ENCODE measurements at places on chromosomes 5 and 9.

DNA sequence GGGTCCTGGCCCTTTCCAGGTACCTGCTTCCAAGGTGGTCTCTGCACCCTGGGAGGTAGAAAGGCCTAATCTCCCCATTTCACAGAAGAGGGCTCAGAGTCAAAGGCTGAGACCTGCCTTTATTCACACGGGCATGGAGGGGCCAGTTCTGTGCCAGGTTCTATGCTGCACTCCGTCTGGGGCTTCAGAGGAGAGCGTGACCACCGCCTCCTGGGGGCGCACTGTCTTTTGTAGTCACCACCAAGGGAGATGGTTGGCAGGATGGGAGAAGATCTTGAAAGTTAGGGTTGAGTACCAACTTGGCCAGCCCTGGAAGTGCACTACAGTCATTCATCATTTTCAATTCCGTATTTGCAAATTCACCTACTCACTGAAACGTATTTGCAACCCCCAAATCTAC is 23.7 kb upstream of the PRDM12 start:
- no peak for DNase-seq

GRCh38 chr9:72140586-72140985 is 8.7 kb upstream of the GDA start:
- no peak for DNase-seq

GRCh38 chr5:38446029-38446522 is 110.4 kb downstream of the LIFR start:
- no peak for DNase-seq

GRCh38 chr9:6305954-6306563 is 22.1 kb upstream of the TPD52L3 start:
- DNase-seq = peak; percentile 4

DNA sequence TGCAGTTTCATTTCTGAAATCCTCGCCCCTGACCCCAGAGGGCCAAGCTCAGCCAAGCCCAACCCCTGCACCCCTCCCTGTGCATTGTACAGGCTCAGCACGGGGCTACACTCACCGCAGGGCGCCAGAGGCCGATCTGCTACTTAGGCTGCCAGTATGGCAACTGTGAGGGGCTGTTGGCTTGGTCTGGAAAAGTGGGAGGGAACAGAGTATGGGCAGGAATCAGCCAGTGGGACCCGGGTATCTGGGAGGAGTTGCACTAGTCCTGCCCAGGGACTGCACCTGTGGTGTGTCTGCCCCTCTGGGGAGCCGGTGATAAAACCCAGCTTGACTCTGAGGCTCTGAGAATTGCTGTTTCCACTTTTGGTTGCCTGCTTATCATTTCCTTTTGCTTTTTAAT is 167.4 kb upstream of the KIF2A start:
- DNase-seq = no peak

DNA sequence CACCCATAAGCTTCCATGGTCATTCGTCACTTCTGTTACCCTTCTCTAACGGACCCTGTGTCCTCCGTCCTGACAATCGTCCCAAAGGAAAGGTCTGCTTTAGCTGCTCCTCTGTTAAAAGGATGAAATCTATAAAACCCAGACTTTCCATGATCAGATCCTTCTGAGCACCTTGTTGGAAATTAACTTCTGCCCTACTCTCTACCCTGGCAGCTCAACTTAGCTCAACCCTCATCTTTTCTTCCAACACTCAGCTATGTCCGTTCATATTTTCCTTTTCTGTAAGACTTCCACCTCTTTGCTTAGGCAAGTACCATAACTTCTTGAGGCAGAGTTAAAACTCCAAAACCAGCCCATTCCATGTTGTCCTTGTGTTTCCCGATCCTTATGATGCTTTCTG is 205.4 kb downstream of the SPATA31A6 start:
- peak; percentile 6 for DNase-seq

DNA sequence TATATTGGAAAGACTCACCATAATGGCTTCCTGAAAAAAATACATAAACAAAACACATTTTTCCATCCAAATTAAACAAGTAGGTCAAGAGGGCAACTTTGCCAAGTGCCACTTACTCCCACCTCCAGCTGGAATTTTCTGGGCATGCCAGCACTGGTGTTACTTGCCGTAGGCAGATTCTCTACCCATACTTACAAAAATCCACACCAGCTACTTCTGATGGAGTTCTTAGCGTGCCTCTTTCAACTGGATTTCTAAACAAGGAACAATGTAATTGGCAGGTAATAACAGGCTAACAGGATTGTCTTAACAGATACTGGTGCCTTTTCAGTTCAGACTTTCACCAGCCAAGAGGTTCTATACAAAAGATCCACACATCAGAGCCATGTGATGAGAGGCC is 301.4 kb downstream of the MLLT3 start:
- DNase-seq = no peak

- DNase-seq = no peak
These were observed 15.2 kb upstream of the TGFBI start for GRCh38 chr5:136013559-136013958.

DNA sequence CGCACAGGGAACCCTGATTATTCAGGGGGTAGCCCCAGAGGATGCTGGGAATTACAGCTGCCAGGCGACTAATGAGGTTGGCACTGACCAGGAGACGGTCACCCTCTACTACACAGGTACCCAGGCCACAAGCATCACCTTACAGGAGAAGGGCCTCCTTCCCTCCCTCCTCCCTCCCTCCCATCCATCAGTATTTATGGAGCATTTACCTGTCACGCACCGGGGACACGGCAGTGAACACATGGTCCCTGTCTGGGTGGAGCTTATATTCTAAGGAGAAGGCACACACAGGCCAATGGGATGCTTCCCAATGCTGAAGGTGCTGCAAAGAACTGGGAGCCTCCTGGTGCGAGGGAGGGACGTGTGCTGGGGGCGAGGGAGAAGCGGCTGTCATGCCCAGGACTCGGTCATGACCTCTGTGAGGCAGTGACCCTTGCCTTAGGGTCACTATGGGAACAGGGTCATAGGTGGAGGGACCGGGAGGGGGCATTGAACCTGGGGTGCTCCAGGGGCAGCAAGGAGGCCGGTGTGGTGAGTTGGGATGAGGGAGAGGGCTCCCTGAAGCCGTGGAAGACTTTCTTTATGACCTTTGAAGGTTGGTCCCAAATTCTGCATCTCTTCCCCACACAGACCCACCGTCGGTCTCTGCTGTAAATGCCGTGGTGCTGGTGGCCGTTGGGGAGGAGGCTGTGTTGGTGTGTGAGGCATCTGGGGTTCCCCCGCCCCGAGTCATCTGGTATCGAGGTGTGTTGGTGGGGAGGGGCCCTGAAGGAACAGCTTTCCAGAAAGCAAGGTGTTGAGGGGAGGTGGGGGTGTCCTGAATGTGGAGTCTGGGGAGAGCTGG is 41.5 kb downstream of the HMCN2 start:
- no peak for DNase-seq

DNA sequence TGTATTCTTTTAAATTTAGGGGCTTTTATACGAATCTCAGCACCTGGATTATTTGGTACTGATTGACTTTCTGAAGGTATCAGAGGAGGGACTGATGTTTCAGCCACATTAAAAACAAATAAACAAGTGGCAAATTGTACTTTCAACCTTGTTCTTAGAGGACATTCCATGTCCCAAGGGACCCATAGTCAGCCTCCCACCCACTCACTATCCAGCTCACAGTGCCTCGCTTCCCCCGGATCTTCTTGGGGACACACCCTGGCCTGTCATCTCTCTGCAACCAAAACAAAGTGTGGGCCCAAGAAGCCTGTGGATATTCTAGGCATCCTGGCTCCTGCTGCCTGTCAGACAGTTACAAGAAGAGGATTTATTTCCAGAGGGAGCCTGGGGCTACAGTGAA is 8.8 kb upstream of the BOD1 start:
- DNase-seq = no peak

GRCh38 chr9:107488375-107489143 is 1.0 kb downstream of the KLF4 start:
- DNase-seq = no peak

GRCh38 chr9:123893115-123893514 is 36.8 kb downstream of the DENND1A start:
- no peak for DNase-seq

GRCh38 chr5:72688916-72689315 is 127.5 kb upstream of the TNPO1 start:
- no peak for DNase-seq

DNA sequence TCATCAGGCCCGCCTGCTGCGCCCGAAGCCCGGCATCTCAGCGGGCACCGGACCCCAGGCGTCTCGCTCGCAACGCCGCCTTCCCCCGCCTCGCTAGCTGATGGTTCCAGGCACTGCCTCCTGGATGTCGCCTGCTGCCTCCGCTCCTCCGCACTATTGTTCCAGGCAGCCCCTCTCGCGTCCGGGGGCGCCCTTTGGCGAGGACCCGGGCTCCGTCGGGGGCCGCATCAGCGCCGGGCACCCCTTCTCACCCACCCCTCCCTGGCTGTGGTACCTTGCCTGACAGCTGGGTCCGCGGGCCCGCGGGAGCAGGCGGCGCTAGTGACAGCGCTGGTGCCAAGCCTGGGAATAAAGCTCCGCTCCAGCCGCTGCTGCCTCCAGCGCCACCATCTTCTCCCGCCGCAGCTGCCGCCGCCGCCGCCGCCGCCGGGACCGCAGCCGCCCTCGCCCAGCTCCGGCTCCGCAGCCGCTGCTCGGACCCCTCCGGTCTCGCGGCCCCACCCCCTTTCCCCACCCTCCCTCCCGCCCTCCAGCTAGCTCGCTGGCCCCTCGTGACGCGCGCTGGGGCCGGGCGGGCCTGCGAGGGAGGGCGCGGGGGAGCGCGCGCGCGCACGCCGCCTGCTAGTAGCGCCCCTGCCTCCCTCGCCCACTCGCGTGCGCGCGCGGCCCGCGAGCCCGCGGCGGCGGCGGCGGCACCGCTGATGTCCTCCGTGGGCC is at the start of gene APBA1:
Gene APBA1, minus strand, starts transcription at position 493 of the 717 bp plus-strand sequence.
- DNase-seq = peak; percentile 74

DNA sequence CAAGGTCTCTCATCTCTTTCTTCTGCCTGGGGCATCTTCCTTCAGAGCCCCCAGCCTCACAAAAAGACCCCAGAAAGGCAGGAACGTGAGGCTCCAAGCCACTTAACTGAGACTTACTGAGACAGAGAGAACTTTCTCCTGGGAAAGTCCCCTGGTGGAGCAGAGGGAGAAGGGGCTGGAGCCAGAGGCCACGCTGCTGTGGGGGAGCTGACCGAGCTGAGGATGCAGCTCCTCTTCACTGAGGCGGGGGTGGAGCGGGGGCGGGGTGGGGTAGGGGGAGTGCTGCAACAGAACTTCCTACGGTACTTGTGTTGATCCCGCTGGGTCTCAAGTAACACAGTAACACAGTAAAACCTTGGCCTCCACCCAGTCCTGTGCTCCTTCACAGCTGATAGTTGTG is 204.0 kb downstream of the FSTL4 start:
- no peak for DNase-seq

DNA sequence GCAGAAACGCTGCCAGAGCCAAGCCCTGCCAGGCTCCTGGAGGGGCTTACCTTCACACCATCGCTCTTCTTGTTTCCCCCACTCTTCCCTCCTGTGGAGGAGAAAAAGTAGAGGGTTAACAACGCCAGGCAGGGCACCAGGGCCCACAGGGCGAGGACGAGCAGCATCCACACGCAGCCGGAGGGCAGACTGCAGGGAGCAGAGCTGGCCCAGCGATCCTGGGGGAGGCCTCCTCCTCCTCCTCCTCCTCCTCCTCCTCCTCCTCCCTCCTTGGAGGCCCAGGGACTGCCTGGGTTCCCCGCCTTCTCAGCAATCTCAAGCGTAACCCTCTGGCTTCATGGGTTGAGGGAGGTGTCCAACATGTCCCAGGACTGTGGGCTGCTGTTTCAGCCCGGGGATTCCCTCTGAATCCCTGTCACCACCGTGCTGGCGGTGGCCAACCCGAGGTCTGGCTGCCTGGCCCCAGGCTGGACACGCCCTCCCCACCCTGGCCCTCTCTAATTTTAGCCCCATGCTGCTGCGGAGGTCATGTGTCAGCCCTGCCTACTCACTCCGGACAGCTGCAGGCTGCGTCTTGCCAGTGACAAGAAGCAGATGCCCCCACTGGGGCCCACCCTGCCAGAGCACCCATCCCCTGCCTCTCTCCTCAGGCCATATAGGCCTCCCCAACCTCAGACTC is 44.3 kb downstream of the CAMK2A start:
- DNase-seq = peak; percentile 88

DNA sequence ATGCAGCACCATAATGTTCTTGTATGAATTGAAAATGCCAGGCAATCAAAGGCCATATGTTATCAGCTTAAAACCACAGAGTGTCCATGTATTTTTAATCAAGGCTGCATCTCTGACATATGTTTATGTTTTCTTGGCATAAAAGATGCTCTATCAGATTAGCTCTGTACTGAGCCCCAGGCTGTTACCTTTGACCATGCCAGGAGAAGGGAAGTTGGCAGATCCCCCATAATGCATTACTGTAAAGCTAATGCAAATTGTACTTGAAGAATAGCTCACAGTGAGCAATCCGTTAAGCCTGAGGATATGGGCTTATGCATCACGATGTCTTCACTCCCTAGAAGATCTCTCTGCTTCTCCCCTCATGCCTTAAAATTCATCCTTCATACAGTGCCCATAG is 414.4 kb downstream of the BRINP1 start:
- no peak for DNase-seq

DNA sequence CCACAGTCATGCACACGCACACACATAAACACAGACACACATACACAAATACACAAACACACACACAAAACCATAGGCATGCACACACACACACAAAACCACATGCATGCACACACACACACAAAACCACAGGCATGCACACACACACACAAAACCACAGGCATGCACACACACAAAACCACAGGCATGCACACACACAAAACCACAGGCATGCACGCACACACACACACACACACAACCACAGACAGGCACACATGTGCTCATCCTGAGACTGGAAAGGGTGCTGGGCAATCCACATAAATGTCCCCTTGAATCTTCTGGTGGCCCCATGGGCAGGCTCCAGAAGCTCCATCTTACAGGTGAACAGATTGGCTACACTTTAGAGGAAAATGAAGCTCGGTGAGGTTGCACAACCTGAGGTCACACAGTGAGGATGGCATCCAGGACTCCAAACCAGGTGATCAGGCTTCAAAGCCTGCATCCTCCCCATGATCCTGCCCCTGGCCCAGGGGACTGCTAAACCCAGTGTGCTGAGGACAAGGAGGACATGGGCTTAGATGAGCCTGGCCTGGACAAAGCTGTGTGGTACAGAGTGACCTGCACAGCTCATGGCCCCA is 144.8 kb downstream of the GADD45G start:
- DNase-seq = no peak

DNA sequence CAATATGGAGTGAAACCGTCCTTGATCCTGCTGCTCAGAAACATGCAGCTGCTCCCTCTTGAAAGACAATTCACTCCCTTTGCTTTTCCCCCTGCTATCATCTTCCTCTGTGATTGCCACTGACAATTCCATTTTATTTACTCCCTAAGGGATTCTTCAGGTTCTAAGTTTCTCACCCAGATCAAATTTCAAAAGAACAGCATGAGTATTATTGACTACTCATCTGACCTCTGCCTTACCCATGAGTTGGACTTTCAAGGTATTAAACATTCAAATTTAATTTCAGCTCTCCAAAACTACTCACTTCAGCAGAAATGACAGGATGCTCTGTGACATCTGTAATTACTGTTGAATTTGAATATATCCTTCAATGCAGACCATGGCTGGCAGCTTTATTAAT is 236.5 kb upstream of the HAPLN1 start:
- peak; percentile 63 for DNase-seq
